ENCODE measurements at places on chromosomes 6 and 20.
A peak's percentile ranks its signal among the peaks of the same experiment; 100 is the strongest.

- DNase-seq: peak; percentile 48
Observed at GRCh38 chr6:32700391-32701040, 34.1 kb upstream of the HLA-DQB1 start.

DNA sequence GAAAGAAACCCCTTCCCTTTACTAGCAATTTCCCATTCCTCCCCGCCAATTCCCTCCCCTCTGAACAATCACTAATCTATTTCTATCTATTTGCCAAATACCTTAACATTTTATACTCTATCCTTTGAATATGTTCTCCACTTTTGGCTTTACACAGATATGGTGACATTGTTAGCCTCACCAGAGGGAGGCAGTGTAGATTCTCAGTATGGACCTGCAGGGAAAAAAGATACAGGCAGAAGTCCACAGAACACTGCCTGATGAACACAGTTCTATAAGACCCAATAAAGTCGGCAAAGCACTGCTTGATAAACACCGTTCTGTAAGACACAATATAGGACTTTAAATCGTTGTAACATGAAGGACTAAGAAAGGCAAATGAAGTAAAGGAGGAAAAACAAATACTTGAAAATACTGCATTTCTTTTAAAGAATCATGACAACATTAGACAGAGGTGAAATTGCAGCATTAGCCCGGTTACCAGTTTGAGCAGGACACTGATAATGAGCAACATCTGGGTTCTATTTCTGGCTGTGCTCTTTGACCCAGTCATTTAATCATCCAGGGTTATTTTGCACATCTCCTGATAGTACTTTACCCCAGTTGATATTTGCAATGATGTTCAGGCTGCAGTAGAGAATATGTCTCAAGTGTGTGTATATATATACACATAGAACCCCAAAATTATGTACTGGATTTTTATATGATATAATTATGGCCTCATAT lies 296.8 kb downstream of the UTRN start:
- DNase-seq: peak; percentile 34

GRCh38 chr6:73980096-73980495 lies 284.1 kb downstream of the CD109 start:
- no peak for DNase-seq

DNA sequence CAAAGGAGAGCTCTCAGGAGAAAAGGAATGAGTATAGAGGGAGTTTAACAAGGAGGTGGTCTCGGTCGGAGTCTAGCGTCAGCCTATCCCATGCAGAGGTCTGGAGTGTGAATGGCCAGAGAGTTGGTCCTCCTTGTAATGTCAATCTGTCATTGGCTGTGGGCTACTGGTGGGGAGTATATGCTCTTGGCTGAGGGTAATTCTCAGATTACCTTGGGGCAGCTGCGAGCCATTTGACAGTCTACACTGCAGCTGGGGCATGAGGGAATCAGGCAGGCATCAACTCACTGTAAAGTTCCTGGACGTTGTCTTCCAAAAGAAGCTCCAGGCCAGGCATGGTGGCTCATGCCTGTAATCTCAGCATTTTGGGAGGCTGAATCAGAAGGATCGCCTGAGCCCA lies 48.1 kb downstream of the EBF4 start:
- no peak for DNase-seq

GRCh38 chr6:71414486-71414885 lies 125.9 kb downstream of the OGFRL1 start:
- DNase-seq: no peak

DNA sequence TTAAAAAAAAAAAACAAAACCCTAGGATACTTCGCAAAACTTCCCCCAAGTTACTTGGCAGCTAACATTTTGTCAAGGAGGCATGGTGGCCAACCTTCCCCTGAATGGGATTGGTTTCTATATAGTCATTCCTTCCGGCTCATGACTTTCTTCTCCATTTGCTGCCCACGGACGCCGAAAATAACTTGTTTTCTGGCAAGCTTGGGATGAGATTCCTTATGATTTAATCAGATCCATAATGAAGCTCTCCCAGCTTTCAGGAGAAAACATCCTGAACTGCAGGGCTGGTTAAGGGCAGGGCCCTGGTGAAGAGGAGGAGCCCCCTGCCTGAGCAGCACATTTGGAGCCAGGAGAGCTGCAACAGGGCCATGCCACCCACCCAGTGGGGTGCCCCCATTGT lies 49.9 kb downstream of the PPP1R16B start:
- no peak for DNase-seq

GRCh38 chr20:35004051-35004725 lies 48.5 kb downstream of the MYH7B start:
- no peak for DNase-seq

Data from activated CD4-positive, alpha-beta T cell treated with anti-CD3 and anti-CD28 coated beads, Interleukin-2, amount 10 ng/mL, durations not matched to agents 7 days and 5 days (primary cell).